ENCODE measurements at places on chromosomes 13 and 19.
A peak's percentile ranks its signal among the peaks of the same experiment; 100 is the strongest.

DNA sequence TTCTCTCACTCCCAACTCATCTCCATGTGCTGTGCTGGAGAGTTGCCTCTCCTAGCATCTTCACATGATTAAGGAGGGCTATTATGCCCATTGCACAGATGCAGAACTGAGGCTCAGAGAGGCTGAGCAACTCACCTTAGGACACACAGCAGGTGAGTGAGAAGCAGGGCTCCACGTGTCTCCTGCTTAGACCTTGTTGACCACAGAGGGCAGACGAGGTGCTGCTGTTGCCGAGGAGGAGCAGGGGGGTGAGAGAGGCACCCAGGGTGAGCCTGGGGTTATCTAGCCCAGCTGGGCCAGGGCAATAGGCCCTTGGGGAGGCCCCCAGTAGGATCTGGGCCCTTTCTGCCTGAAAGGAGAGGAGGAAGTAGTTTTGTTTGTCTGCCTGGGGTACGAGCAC, 2.4 kb upstream of the HSH2D start:
- DNase-seq: no peak

GRCh38 chr19:32396046-32396652, 9.4 kb upstream of the DPY19L3 start:
- no peak for DNase-seq

DNA sequence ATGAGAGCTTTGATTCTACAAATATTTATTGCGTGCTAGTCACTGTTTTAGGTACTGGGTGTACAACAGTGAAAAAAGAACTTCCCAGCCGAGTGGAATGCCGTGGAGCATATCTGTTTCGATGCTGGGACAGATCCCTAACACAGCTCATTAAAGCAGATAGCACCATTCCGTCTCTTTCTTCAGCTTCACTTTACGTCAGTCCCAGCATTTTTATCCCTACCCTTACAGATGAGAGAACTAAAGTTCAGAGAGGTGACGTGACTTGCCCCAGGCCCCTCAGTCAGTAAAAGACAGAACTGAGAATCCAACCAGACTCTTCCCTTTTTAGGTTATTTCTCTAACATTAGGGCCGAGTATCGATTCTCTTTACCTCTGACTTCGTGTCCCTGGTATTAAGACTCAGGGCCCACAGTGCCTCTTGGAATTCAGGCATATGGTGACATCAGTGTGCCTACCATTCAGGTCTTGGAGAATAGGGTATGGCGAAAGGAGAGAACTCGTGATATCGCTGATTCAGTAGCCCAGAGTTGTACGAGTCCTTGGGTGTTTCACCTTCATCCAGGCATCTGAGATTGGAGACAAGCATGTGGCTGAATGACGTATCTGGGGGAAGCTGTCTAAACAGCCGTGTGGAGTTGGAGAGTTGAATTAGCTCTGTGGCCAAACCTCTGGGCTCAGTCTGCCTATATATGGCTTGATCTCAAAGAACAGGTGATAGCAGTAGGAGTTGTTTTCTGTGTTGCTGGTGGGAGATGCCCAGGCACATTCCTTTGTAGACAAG, 27.1 kb downstream of the ACTN4 start:
- no peak for DNase-seq

GRCh38 chr19:5308451-5309437, 31.9 kb downstream of the PTPRS start:
- peak; percentile 71 for DNase-seq

DNA sequence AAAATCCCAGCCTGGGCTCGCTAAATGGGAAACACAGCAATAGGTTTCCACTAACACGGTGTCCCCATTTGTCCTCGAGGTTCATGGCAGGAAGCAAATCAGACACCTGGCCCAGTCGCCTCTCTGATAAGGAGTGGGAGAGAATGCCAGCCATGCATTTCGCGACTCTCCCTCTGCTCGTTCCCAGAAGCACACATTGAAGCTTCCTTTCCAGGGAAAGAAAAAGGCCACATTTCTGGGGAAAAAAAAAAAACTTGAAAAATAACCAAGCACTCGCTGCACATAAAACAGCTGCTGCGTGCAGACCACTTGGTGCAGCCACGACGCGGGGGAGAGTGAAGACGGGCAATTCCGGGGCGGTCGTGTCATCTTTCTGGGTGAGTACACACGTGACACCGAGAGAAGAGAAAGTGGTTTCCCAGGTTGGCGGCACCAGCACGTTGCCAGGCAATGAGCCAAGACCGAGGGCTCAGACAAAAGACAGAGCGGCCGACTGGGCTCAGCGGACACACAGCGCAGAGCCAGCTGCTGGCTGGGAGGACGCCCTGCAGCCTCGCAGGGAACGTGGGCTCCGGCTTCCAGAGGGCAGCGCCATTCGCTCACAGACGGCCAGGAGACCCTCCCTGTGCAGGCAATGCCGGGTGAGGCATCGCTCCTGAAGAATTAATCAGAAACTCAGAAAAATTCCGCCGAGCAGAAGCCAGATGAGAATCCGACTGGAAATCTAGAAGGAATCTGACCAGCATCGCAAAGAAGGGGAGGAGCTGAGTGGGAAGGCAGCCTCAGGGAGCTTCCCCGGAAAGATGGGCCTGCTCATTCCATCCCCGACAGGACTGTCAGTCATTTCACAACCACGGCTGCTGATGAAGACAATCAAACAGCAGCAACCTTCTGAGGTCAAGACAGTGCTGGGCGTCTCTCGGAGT, 83.2 kb upstream of the IRS2 start:
- DNase-seq: peak; percentile 24

DNA sequence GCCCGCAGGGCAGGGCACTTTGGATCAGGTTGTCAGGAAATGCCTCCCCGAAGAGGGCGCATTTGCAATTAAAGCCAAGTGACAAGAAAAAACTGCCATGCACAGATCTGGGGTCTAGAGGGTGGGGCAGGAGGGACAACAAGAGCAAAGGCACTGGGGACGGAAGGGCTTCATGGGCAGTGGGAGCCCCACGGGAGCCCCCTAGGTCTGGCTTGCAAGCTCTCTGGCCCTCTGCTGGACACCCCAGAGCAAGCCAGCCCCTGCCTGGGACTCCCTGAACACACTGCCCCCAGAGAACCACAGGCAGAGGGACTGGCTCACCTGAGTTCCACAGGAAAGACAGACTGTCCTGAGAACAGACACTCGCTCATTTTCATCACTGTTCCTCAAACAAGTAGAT, 30.2 kb upstream of the C19orf12 start:
- no peak for DNase-seq

DNA sequence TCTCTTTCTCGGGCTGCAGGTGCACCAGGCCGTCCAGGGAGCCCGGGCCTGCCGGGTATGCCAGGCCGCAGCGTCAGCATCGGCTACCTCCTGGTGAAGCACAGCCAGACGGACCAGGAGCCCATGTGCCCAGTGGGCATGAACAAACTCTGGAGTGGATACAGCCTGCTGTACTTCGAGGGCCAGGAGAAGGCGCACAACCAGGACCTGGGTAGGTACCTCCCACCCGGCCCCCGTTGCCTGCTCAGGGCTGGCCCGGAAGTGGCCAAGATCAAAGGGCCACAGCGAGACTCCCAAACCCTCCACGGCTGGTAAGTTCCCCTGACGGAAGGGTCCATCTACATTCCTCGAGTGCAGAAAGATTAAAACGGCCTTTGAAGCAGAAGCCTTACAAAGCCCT, 55.1 kb downstream of the RAB20 start:
- no peak for DNase-seq

DNA sequence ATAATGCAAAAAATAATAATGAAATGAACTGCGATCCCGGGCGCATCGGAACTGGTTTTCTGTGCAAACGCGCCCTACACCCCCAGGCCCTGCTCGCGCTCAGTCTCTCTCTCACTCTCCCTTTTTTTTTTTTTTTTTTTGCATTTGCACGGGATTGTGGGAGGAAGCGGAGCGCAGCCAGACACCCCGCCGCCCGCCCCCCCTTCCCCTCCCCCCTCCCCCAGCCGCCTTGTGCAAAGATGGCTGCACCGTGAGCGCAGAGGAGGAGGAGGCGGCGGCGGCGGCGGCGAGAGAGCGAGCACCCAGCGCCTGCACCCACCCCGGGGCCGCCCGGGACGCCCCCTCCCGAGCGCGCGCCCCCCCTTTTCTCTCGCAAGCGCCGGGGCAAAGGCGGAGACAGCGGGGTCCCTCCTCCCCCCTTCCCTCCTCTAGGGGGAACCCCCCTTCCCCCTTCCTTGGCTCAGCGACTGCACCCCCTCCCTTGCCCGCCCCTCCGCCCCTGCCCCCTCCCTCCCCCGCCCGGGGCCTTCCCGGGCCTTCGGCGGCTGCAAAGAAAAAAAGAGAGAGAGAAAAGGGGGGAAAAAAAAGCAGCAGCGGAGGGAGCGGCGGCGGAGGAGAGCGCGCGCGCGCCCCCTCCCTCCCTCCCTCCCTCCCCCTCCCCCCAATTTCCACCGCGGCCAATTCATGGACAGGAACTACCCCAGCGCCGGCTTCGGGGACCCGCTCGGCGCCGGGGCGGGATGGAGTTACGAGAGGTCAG, at the start of gene PRR12:
Gene PRR12, plus strand, starts transcription at position 212 of the 760 bp plus-strand sequence. Its CDS starts 473 bp downstream, at position 685.
- DNase-seq: peak; percentile 50

DNA sequence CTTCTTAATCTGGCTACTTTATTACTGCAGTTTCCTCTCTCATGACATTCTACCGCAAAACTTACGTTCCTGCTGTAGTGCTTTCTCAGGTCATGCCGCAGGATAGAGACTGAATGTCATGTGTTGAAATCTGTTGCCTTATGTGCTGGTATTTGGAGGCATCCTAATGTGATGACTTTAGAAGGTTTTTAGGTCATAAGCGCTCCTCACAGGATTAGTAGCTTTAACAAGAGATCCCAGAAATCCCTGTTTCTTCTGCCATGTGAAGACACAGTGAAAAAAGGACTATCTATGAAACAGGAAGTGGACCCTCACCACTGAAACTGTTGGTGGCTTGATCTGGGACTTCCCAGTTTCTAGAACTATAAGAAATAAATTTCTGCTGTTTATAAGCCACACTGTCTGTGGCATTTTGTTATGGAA, 209.3 kb downstream of the LACC1 start:
- no peak for DNase-seq

Data from pons (tissue), 1 donor.